ENCODE measurements at places on chromosomes 13 and 19.

GRCh38 chr13:110989331-110989730 is 74.5 kb upstream of the ANKRD10 start:
- DNase-seq, result no peak

- DNase-seq, result no peak
Measured at GRCh38 chr19:11227195-11227886, 12.1 kb upstream of the ANGPTL8 start.

DNA sequence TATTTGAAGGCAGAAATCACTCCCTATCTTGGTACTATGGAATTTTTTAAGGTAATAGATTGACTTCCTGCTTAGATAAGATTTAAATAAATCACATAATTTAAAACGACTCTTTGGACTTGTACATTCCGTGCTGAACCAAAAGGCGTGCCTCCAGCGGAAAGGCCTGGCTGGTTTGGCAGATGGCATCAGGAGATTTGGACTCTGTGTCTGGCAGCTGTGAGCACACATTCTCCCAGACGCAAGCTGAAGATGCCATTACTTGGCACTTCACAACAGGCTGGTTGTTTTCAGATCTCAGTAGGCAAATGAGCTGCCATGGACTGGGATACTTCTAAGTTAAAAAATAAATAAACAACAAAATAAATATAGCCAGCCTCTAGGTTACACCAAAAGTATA is 104.5 kb upstream of the SLC15A1 start:
- DNase-seq, result no peak

- DNase-seq, result no peak
Measured at GRCh38 chr19:56504581-56504980, 3.1 kb upstream of the ZNF471 start.

GRCh38 chr13:96646515-96647211 is 347.6 kb downstream of the OXGR1 start:
- no peak for DNase-seq

DNA sequence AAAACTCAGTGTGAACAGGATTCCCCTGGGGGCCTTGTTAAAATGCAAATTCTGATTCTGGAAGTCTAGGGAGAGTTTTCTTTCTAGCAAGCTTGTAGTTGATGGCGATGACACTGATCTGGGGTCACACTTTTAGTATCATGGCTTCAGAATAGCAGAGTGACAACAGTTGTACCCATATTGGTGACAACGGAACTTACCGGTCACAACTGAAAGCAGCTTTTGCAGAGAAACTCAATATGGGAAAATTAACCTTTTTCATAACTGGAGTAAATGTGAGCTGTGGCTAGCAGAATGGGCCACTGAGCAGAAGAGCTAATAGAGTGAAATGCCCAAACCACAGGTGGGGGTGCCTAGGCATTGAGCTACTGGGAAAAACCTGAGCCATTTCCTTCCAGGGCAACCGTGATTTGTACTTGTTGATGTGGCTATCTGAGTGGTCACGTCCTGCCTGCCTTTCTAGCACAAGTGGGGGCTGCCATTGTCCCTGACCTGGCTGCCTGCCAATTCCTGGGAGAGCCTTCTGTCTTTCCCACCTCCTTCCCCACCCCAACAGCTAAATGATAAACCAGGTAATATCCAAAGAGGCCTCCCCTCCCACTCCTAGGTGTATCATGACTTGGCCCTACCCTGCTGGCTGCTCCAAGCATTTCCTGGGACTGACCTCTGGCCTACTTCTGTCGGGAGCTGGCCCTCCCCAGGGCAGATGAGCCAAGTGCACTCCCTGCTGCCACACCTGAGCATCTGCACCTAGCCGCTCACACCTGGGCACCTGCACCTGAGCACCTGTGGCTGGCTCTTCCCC is 1.7 kb upstream of the SLC10A2 start:
- DNase-seq, result no peak

DNA sequence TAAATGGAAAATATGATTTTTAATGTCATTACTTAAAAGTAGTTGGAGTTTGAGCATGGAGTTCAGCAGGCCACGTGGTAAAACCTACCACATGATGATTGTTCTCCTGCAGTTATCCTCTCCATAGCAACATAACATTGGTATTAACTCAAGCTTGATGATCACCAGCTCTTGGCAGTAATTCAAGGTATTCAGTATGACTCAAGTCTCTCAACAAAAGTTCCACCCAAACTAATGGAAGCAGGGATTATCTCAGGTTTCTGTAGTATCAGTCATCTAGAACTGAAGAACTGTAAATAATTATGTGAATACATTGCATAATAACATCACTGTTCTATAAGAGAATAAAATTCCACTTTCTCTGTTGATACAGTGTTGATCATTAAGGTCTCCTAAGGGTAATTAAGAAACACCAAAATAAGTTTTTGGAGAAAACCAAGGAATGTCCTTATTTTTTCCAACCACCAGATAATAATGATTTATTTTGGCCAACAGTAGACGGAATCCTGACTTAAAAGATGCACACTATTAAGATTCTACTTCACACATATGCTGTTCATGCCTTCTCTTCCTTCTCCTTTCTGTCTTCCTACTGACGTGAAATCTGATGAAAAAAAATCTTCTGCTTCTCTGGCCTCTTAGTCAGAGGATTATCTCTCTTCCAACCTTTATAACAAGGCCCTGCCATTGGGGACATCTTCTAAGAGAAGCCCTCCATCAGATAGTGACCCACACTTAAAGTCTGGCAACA is 1092.3 kb downstream of the EFNB2 start:
- DNase-seq, result no peak

DNA sequence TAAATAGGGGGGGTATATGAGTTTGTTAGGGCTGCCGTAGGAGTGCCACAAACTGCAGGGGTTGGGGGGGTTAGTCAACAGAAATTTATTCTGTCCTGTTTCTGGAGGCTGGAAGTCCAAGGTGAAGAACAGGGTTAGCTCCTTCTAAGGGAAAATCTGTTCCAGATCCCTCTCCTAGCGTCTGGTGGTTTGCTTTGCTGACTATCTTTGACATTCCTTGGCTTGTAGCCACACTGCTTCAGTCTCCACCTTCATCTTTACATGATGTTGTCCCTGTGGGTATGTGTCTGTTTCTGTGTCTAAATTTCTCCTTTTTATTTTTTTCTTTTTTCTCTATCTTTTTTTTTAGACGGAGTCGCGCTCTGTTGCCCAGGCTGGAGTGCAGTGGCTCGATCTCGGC is 8.1 kb upstream of the ICAM1 start:
- DNase-seq, result no peak

- DNase-seq, result no peak
Measured at GRCh38 chr13:33402975-33403374, 117.4 kb upstream of the STARD13 start.

DNA sequence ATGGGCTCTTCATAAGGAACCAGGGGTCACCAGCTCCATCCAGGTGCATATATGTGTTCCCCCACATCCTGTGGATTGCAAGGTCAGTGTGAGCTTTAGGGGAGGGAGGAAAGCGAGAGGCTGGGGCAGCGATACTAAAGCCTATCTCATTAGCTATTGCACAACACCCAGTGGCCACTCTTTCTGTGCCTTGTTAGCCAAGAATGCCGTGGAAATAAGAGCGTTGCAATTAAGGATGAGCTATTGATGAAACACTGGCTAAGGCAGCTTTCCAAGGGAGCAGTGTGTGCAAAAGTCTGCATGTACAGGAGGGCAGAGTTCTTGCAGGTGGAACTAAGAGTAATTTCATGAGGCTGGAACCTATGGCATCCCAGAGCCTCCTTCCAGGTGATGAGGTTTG is 17.6 kb downstream of the TNFSF11 start:
- DNase-seq, result no peak

- no peak for DNase-seq
Measured at GRCh38 chr13:43089912-43090498, 66.6 kb downstream of the DNAJC15 start.

DNA sequence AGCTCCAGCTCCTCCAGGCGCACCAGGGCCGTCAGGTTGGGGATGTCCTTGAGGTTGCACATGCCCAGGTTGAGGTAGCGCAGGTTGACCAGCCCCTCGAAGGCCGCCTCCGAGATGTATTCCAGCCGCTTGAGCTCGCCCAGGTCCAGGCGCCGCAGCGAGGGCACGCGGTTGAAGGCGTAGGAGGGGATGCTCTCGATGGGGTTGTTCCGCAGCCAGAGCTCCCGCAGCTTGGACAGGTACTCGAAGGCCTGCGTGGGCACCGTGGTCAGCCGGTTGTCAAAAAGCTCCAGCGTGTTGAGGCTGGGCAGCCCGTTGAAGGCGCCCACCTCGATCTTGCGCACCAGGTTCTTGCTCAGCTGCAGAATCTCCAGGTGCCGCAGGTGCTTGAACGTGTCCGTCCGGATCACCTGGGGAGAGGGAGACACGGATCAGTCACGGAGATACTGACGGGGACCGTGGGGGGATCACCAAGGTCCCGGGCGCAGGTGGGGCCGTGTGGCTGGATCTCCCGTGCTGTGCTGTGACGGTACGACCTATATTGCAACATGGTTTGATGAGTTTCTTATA is 5.4 kb upstream of the ASPDH start:
- no peak for DNase-seq

DNA sequence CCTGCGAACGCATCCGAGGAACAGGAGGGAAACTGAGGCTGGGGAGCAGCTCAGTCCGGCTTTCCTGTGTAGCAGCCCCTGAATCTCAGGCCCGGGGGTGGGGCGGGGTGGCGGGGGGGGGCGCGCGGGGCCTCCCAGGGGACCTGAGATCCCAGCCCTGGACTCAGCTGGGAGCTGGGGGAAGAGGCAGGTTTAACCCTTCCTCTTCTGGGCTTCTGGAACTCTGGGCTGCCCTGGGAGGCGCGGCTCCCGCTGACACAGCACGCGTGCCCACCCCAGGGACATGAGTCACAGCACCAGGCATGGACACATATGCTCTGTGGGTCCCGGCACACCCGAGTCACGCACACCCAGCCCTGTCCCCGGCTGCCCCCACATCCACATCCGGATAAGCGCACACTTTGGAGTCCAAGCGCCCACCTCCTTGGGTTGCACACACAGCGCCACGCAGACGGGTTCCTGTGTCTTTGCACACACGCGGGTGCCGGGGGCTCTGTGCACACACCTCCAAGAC is 3.5 kb upstream of the CIRBP start:
- no peak for DNase-seq

DNA sequence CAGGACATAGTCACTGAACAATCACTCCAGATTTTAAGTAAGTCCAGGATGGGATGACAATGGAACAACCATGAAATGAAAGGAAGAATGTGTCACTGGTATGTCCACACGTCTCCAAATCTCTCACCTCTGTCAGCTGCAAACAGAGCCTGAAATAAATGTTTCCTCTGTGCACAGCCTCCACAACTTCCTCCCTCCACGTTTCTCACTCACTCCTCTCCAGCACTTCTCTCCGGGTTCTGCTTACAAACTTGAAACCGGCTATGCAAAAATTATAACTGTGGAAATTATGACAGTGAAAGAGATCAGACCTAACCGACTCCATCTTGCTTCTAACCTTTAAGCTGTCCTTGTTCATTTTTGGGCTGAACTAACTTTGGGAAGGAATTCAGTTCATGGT is 35.0 kb upstream of the ALOX5AP start:
- DNase-seq, result no peak

GRCh38 chr13:102970542-102970941 is 95.7 kb downstream of the SLC10A2 start:
- no peak for DNase-seq

DNA sequence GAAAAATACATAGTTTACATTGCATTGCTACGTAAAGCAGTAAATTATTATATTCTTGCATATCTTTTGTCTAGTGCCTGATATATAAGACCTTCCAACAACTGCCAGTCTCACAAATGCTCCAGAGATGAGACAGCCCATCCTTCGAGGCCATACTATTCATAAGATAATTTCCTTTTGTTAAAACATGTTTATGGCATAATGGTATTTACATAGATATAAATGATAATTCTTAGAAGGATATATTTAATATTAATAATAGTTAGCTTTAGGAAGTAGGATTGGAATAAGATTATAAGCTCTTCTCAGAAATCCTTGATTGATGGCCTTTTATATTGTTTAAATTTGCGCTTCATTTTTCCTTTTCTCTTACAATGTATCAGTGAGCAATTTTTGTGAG is 1410.1 kb upstream of the MIR17HG start:
- DNase-seq, result no peak

GRCh38 chr13:26957182-26957581 is 196.6 kb upstream of the GPR12 start:
- no peak for DNase-seq

DNA sequence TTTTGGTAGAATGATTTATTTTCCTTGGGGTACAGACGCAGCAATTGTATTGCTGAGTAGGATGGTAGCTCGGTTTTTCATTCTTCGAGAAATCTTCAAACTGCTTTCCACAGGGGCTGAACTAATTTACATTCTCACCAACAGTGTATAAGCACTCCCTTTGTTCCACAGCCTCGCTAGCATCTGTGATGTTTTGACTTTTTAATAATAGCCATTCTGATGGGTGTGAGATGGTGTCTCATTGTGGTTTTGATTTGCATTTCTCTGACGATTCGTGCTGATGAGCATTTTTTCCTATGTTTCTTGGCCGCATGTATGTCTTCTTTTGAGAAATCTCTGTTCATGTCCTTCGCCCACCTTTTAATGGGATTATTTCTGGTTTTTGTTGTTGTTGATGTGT is 54.8 kb upstream of the UQCRFS1 start:
- no peak for DNase-seq

- no peak for DNase-seq
Measured at GRCh38 chr19:14115756-14116155, 1.8 kb downstream of the PRKACA start.

GRCh38 chr19:35528218-35529038 is at the start of gene SBSN:
Gene SBSN (minus strand): TSS chr19:35528311. CDS start chr19:35528281, 30 bp downstream.
- DNase-seq, result no peak

DNA sequence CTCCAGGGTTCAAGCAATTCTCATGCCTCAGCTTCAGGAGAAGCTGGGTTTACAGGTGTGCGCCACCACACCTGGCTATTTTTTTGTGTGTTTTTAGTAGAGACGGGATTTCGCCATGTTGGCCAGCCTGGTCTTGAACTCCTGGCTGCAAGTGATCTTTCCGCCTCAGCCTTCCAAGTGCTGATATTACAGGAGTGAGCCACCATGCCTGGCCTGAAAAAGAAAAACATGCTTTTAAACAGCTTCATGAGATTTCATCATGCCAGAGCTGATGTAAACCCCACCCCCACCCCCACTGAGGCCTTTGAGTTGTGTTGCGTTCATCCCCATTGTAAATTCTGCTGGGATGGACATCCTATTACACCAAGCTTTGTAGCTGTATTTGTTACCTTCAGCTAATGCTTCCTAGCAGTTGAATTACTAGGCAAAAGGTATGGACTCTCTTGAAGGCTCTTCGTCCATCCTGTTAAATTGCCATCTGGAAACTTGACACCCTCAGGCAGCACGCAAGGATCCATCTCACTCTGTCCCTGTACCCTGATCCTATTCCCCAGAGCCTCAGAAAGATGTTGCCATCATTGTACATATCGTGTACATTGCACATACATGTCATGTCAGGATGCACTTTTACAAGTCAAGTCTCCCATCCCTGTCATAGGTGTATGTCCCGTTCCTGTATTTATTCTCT is 47.3 kb downstream of the NFIX start:
- DNase-seq, result no peak

GRCh38 chr13:67100730-67101129 is 129.4 kb downstream of the PCDH9 start:
- no peak for DNase-seq

Data from activated naive CD8-positive, alpha-beta T cell treated with anti-CD3 and anti-CD28 coated beads, Interleukin-2, amount 50 U/mL, for 16 hours (primary cell).